ENCODE measurements at places on chromosomes 16 and 17. TPM values are rescaled to one million over a fixed set of nuclear protein-coding genes. Genes with fewer than 3 reads are reported as not detected.

DNA sequence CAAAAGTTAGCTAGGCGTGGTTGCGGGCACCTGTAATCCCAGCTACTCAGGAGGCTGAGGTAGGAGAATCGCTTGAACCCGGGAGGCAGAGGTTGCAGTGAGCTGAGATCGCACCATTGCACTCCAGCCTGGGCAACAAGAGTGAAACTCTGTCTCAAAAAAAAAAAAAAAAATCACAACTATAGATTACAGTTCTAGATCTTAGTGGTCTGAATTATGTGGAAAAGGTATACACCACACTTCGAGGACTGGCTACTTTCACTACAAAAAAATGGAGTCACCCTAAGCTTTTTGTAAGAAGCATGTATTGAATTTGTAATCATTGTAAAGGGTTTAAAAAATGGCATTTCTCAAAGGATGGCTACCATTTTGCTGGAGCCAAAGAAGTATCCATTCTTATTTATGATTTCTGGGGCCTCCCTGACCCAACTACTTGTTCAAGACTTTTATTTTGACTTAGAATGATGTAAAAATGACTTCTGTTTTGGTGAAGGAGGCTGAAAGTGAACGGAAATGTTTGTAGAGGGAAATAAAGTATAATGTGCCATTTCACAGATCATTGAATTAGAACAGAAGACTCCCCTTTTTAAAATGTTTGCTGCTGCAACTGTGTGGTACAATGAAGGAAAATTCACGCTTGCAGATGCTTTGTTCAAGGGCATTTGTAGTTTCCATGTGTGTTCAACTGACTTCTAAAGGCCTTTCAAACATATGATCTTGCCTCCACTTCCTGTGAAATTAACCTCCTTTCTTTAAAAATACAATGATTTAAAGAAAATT, 37.1 kb upstream of the NOL11 start:
- no peak for DNase-seq

GRCh38 chr16:4709481-4709880, 16.1 kb downstream of the NUDT16L1 start:
- no peak for DNase-seq

KRTAP9-8 gene
- total RNA-seq, result not detected

DNA sequence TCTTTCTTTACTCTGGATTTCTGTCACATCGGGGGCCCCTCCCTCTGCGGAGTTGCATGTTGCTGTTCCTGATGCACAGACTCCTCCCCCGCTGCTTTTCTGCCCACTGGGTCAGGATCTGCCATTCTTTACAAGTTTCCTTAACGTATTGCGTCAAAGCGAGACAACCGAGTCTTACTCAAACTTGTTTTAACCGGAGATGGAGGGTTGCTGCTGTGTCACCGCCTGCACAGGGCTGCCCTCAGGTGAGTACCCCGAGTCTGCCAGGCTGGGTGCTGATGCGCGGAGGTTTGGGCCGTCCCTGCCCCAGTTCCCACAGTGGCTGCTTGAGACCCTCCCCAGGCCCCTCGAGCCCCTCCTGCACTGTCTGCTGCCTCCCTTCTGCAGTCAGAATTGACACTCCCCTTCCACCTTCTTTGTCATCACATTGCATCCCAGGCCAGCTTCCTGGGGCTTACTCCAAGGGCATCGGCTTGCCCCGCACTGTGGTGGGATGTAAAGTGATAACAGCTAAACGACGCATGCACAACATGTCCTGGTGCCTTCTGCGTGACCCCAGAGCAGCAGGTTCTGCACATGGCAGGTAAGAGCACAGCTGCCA, 19.3 kb downstream of the CARHSP1 start:
- no peak for DNase-seq

- DNase-seq, result no peak
Measured at GRCh38 chr17:46878055-46878454, 26.7 kb downstream of the WNT9B start.

- DNase-seq, result no peak
Measured at GRCh38 chr16:89051521-89052166, 42.0 kb upstream of the ACSF3 start.

GRCh38 chr17:67386965-67387551, 10.0 kb downstream of the PITPNC1 start:
- DNase-seq, result peak; percentile 92

DNA sequence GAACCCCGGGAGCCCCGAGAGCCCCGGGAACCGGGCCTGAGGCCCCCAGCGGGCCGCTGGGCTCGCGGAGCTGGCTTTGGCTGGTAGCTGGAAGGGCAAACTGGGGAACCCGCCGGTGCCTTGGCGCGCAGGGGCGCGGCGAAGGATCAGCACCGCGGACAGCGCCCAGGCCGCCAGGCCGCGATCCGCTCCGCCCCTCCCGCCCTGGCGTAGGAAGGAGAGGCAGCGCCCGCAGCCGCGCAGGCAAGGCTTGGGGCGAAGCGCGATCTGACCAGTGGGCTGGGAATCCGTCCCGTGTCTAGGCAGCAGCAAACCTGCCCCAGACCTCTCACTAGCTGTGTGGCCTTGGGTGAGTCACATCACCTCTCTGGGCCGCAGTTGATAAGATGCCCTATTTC, 331 bp upstream of the CCDC92B start:
- DNase-seq, result peak; percentile 67

- no peak for DNase-seq
Measured at GRCh38 chr17:50604513-50604912, 30.2 kb upstream of the ABCC3 start.

DNA sequence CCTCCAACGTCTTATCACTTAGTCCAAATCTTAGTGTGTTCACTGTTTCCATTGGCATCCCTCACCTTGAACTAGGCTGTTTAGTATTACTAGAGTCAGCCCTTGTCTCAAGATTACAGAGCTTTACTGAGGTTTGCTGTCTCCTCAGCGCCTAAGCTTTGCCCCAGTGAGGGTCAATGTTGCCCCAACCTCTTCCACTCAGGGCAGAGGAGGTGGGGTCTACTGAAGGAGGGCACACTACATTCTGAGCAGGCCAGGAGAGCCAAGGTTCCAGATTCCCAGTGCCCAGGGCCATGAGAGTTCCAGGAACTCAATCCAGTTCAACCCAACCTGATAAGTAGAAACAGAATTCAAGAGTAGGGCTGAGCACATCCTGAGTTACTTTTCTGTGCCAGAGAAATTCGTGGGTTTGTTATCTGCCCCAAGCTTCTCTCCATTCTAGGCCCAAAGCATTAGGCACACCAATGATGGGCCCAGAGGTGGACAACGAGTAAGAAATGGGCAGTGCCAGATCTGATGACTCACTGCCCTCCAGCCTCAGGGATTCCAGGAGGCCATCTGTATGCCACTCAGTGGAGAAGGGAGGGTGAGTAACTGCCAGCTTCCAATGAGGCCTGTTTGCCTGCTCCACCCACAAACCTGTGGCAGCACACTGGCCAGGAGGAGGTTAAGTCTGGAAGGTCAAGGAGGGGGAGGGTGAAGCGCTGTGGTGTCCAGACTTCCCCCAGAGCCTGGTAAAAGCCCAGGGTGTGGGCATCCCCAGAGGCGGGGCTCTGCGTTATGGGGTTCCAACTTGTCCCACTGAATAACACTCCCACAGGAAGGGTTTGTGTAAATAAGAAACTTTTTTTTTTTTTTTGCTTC, 8.2 kb downstream of the TUBG2 start:
- peak; percentile 93 for DNase-seq

C17orf67 gene
- 1.7 TPM for total RNA-seq

NKD1 gene
- total RNA-seq, result 0.13 TPM

CTU2 gene
- total RNA-seq, result 38.4 TPM

DNA sequence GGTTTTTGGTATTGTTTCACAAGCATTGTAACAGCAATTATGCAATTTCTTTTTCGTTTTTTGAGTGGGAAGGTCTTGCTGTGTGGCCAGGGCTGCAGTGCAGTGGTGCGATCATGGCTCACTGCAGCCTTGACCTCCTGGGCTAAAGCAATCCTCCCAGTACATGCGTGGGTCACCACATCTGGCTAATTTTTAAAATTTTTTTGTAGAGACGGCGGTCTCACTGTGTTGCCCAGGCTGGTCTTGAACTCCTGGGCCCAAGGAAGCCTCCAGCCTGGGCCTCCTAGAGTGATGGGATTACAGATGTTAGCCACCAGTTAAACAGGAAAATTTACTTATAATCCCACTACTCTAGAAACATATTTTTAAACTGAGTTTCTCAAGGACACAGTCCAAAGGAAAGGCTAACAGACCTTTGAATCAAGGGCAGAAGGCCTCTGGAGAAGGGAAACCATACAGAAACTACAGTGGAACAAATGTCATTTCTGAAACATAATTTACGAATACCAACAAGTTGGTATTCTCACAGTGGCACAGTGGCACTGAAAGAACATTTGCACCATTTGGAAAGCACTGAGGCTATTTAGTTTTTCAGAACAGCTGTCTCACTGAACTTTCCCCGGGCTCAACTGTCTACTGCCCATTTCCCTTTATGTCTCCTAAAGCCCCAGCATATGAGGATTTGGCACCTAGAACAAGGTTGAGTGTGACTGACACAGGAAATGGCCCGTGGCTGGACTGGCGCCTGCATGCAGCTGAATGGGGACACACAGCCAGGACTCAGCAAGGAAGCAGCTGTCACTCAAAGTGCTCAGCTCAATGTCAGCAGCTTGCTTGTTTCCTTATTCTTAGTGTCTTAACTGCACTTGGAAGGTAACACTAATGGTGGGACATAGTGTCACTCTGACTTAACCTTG, 2.8 kb upstream of the PRKAR1A start:
- DNase-seq, result no peak

SLFN5 gene
- total RNA-seq, result 3.8 TPM

SLC5A2 gene
- 0.29 TPM for total RNA-seq

DNA sequence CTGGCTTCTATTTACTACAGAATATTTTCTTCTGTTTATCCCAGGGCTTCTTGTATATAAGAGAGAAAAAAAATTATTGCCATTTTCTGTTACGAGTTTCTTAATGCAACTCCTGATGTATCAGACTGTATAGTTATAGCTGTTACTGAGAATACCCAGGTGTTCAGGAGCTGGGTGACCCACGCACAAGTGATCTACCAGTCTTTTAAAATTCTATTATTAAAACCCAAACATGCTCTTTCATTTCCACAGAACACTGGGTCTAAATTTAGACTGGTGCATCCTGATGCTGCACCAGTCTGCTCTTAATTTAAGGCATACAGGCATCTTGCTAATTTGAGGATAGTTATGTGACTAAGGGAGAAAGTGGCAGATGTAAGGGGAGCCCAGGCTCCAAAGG, 31.2 kb upstream of the NLRP1 start:
- no peak for DNase-seq

AATK gene
- 71.3 TPM for total RNA-seq

OR1F1 gene
- not detected for total RNA-seq

DNA sequence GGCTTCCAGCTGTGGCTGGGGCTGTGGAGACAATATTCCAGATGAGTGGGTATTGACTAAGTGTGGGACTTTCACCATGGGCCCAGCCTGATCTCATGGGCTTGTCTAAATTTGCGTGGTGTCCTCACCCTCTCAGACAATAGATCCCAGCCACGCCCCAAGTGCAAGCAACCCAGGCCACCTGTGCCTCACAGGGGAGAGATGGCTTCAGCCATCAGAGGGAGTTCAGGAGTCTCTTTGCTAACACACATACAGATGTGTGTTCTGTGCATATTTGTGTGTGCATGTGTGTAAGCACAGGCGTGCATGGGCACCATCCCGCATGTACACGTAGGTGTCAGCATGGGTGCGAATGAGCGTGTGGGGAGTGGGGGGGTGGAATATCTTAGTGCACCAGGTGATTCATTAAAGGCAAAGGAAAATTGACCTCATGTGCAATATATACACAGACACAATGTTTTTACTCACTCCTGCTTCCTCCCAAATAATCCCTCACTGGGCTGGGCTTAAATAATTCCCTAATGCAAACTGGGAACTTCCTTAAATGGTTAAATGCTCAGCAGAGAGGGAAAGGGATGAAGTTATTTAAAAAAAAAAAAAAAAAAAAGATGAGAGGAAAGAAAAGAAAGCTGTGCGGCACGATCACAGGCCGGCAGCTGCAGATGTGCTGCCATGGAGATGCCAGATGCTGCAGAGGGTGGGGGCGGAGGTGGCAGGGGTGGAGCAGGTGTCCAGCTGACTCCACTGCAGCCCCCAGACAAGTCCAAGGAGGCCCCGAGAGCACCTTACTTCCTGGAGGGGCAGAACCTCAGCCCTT, 24.0 kb upstream of the CDC42EP4 start:
- DNase-seq, result no peak

DNA sequence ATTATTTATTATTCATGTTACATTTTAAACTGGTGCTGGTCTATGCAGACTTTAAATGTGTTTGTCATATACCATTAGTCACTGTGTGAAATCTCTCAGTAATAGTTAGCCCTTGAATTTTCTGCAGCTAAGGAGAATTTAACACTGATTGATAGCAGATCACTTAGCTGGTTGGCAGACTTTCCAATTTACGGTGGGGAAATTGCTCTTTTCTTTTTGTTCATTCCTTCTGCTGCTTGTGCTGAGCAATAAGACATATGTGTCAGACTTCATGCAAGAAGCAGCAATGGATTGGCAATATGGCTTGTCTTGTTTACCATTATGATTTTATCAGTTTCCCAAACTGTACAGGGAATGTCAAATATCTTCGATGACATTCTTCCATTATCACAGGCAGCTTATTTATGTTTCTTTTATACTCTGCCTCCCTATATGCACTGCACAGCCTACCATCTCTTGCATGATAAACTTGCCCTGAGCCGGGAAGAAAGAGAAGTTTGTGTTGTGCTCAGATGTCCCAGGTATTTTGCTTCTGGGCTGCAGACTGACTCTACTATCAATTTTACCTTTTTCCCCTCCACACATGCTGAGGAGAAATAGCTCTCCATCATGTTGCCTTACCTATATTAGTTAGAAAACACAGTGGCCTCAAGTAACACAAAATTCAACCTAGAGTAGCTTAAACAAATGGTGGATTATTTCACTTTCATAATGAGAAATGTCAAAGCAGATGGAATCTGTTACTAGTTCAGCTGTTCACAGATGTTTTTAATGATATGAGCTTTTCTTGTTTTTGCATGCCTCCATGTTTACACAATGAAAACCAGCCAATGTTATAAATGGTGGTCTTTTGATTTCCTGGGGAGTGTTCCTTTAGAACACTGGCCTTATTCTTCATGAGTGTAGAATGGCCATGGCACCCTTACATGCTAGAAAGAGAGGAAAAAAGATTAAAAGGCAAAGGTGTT, 968.1 kb upstream of the GOT2 start:
- no peak for DNase-seq

- no peak for DNase-seq
Measured at GRCh38 chr17:11874756-11875155, 122.5 kb downstream of the ZNF18 start.

- DNase-seq, result no peak
Measured at GRCh38 chr17:44081681-44082080, 11.1 kb downstream of the G6PC3 start.

DNA sequence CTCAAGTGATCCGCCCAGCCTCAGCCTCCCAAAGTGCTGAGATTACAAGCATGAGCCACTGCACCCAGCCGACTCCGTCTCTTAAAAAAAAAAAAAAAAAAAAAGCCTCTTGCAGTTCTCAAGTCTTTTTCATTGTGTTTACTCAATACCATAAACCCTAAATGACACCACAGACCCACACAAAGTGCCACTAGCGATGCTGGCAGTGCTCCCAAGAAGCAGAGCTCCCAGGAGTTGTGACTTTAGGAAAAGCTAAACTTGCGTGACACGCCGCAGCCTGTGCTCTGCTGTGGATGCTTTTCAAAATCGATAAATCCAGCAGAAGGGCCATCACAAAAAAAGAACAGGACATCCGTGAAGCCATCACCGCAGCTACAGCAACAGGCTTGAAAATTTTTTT, 114.7 kb downstream of the ANKRD11 start:
- no peak for DNase-seq

Measured in HT-29 (cell line).